ENCODE measurements at places on chromosomes 13 and 19.

GRCh38 chr13:34637138-34637537 is 304.9 kb upstream of the NBEA start:
- no peak for DNase-seq

GRCh38 chr19:48330012-48330681 is 4.8 kb downstream of the EMP3 start:
- DNase-seq = peak; percentile 88

DNA sequence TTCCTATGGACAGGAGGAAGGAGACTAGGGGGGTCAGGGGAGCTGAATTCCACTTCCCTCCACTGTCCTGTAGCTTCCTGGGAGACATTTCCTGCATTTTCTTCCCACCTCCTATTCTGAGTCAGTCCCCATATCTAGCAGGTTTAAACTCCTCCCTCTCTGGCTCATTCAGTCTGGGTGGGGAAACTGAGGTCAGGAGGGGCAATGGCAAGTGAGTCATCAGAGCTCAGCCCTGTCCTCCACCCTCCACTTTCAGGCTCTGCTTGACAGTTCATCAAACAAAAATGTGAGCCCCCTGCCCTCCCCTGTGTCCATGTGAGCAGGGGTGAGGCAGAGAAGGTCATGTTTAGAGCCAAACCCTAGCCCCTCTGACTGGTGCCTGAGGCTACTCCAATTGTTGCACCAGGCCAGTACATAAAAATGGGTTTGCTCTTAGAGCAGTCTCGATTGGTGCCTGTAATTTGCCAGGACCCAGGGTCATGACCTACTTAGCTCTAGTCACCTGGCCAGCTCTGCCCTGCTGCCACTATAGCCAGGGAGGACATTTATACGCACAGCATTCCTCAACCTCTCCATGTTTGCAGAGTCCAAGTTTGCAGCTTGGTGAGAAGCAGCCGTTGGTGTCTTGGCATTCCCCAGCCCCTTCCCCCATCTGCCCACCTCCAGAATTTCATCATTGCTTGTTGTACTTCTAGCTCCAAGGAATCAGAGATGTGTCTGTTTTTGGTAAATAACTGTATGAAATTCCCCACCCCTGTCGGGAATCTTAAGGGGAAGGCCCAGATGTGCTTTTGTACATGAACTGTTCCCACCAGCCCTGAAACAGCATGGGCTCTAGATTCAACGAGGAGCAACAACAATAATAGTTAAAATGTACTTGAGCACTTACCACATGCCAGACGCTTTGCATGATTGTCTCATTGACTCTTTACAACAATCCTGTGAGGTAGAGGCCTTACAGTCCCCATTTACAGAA is 20.7 kb downstream of the SAMD4B start:
- no peak for DNase-seq

DNA sequence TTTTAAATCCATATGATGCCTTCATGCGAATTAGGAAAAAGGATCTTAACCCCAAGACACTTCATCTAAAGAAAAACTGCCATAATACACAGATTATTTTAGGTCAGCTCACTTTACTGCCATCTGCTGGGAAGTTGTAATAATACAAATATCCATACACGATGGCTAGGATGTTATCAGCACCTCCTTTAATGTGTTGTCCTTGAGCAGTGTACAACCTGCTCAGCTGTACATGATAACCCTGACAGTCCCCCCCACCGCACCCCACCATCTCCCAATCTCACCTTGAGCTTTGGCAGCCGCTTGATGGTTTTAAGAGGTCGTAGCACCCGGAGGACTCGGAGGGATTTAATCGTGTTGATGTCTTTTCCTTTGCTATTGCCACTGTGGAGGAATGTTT is 112.2 kb downstream of the IER2 start:
- peak; percentile 74 for DNase-seq

- DNase-seq = no peak
These were observed 403.5 kb upstream of the MIR17HG start for GRCh38 chr13:90943946-90944345.

- DNase-seq = peak; percentile 35
These were observed 11.3 kb downstream of the LILRB4 start for GRCh38 chr19:54674021-54674617.

DNA sequence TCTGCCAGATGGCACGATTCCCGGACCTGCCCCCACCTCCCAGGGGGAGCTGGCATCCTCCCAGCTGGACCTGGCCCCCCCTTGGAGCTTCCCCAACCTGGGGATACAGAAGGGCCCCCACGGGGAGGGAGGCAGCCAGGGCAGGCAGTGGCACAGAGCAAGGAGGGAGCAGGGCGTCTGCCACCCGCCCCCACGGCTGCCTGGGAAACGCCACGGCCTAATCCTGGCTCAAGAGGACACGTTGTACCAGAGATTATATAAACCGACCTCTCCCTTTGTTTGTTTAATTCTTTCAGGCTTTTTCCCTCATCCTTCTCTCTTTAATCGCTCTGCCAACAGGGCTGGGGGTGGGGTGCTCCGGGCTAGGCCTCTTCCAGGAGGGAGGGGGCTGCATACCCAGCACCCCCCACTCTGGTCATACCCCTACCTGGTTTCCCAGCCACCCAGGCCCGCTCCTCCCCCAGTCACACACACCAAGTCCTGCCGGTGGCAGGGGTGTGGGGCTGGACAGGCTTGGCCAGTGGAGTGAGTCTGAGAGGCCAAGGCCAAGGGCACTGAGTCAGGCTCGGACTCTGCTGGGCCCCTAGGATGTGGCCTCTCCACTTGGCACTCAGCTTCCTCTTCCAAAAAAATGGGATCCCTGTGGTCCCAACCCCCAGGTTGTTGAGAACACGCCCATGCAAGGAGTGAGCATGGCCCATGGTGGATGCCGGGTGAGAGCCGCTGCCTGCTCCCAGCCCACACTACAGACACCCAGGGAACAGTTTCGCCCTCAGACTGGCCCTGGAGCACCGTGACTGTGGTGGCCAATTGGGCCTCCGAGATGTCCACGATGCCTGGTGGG is 29.5 kb upstream of the NFIC start:
- no peak for DNase-seq

- no peak for DNase-seq
These were observed 133.9 kb upstream of the TMTC4 start for GRCh38 chr13:100808330-100809128.

DNA sequence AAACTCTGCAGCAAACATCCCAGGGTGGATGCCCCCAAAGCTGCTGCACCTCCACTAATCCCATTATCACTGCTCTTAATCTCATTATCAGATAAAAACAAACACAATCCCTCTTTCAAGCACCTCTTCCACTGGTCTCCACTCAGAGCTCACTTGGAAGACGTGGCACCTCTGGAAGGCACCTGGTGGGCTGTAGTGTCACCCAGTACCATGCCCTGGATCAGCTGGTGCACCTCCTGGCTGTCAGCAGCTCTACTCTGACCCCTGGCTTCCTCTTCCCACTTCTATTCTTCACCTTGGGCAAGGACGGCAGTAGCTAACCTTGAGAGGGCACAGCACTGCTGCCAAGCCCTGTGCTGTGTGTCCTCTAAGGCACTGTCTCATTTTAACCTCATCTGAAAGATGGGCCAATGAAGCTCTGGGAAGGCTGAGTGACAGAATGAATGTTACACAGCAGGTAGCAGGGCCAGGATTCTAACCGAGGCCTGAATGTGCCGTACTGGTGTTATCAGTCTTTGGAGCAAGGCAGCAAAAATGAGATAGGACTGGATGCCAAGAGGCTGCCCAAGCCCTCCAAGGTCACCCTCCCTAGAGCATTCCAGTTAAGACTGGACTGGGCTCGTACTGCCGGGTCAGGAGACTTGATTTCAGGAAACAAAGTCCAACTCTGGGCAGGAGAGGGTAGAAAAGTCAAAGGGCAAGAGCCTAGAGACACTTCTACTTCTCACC is 7.4 kb downstream of the BRD4 start:
- no peak for DNase-seq

DNA sequence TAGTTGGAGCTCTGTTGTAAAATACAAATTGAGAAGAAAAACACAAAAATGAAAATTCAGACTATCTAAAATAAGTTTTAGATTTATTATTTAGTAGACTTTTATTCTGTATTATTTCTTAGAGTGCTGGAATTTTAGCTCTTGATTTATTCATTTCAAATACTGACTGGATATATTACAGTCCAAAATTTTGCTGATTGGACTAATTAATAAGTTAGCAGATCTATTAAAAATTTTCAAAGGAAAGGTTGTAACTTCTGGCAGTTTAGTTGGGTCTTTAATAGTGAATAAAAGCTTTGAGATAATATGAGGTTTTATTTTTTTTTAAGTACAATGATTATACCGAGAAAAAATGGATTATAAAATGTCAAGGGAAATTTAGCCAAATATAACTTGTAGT is 1224.9 kb upstream of the SPRY2 start:
- no peak for DNase-seq
